Stimulated activated naive CD8-positive, alpha-beta T cell treated with anti-CD3 and anti-CD28 coated beads, Interleukin-15, Interleukin-2, amounts not matched to agents 100 U/mL and 50 U/mL, for 24 hours (primary cell): ENCODE measurements at places on chromosomes 11 and 22.

- DNase-seq: no peak
These were observed 150.9 kb upstream of the TTC12 start for GRCh38 chr11:113163291-113164030.

DNA sequence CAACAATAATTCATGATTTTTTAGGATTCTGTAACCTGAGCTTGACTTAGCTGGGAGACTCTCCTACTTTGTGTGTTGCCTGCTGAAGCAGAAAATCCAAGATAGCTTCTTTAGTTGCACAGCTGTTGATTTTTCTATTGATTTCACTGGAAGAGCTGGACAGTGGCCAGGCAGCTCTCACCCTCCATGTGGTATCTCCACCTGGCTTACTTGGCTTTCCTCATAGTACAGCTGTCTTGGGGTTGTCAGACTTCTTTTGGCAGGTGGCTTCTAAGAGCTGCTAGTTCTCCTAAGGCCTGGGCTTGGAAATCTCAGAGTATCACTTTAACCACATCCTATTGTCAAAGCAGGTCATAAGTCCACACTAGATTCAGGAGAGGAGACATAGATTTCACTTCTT lies 130.8 kb upstream of the SPON1 start:
- no peak for DNase-seq

GRCh38 chr11:116234989-116235568 lies 537.7 kb downstream of the BUD13 start:
- DNase-seq: no peak

DNA sequence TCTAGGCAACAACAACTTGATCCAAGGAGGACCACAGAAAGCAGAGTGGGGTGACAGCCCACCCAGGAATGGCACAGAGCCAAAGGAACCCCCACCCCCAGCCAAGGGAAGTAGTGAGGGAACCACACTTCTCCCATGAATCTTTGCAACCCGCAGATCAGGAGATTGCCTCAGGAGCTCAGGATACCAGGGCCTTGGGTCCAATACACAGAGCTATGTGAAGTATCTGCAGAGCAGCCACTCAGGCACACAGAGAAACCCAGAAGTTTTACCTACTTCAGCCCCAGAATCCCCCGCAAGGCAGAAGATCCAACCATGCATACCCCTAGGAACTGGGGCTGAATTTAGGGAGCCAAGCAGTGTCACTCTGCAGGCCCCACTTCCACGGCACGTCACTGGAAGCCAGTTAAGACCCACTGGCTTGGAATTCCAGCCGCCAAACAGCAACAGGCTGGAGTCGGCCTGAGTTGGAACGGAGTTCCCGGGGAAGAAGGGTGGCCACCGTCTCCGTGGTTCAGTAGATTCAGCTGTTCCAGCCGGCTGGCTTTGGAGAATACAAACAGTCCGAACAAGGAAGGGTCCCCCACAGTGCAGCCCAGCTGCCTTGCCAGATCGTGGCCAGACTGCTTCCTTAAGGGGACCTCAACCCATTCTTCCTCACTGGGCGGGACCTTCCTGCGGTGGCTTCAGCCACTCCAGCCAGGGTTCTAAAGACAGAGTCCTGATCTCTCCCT lies 174.1 kb downstream of the TTC28 start:
- DNase-seq: no peak

DNA sequence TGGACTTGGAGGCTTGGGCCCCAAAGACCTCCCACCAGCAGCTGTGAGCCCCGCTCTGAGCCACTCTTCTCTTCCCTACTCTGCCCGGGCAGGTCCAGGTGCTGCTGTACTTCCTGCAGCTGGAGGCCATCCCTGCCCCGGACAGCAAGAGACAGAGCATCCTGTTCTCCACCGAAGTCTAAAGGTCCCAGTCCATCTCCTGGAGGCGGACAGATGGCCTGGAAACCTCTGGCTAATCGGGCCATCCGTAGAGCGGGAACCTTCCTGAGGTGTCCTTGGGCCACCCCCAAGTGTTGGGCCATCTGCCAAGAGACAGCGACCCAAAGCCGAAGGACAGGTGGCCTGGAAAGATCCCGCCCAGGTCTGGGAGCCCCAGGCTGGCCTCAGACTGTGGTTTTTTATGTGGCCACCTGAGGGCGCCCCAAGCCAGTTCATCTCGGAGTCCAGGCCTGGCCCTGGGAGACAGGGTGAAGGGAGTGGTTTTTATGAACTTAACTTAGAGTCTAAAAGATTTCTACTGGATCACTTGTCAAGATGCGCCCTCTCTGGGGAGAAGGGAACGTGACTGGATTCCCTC lies 135.1 kb downstream of the BCR start:
- DNase-seq: peak; percentile 59

GRCh38 chr11:33064033-33064825 lies 24.9 kb downstream of the TCP11L1 start:
- DNase-seq: no peak

DNA sequence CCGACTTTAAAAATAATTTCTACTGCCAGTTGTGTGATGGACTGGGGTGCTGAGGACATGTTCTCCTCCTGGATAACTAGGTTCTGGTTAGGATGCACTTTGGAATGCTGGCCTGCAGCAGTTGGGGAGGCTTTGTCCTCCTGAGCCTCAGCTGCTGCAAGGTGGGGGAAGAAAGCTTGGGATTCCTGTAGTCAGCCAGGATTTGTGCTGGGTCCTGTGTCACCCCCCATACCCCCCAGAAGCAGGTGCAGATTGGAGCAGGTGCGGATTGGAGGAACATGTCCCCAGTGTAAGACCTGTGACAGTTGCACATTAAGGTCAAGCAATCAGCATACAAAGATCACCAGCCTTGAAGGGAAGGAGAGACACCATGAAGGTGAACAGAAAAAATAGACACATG lies 51.1 kb downstream of the MED15 start:
- DNase-seq: no peak
